PC-3 (cell line): ENCODE measurements at places on chromosomes 6 and 20.

- H3K27me3 ChIP-seq, result no peaks in the 10 kb centered on the region
- H3K4me1 ChIP-seq, result peaks cover 14% of the 10 kb centered on the region
- DNase-seq, result no peak
- H3K4me3 ChIP-seq, result no peak overlapping the region
- H3K27ac ChIP-seq, result no peak overlapping the region
These were observed 79.8 kb downstream of the NFATC2 start for GRCh38 chr20:51462566-51463276.

DNA sequence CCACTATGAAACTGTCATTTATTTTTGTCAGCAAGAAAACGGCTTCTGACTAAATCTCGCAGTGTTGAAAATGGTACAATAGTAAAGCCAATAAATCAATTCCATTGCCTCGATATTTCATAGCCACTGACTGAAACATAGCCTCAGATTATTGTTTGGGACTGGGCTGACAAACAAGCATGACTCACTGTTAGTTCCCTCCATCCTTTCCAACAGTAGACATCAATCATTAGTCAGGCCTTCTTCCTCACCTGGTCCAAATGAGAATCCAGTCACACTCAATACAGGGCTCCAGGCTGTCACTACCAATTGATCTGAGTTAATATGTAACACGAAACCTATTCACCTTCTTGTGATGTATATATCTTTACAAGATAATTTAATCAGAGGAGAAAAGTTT lies 66.1 kb downstream of the ADGRB3 start:
- H3K36me3 ChIP-seq, result no peaks in the 10 kb centered on the region
- H3K27ac ChIP-seq, result no peak overlapping the region
- H3K4me3 ChIP-seq, result no peak overlapping the region
- no peaks in the 10 kb centered on the region for H3K4me1 ChIP-seq
- DNase-seq, result peak; percentile 8
- H3K27me3 ChIP-seq, result peaks cover 9% of the 10 kb centered on the region; the same call in 1 of the 2 replicates

DNA sequence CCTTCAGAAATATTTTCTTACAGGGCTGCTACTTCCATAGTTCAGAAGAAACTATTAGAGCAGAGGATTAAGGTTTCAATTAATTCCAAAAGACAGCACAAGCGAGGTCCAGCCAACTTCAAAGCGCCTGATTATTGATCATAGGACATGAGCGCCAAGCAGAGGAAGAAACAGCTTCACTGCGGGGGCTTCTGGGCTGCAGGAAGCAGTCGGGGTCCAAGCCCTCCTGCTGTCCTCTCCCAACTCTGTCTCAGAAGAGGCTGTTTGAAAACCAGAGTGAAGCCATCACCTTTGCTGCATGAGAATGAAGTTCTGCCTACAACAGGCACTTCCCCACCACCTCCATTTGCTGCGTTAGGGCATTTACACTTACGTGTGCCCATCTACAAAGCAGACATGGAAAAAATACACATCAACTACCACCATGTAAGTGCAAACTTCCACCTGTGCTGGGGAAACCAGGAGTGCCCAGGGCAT lies 23.9 kb downstream of the SUMO4 start:
- no peaks in the 10 kb centered on the region for H3K27me3 ChIP-seq
- no peak overlapping the region for H3K4me3 ChIP-seq
- no peaks in the 10 kb centered on the region for H3K4me1 ChIP-seq
- H3K36me3 ChIP-seq, result no peaks in the 10 kb centered on the region
- no peak for DNase-seq
- H3K27ac ChIP-seq, result no peak overlapping the region

DNA sequence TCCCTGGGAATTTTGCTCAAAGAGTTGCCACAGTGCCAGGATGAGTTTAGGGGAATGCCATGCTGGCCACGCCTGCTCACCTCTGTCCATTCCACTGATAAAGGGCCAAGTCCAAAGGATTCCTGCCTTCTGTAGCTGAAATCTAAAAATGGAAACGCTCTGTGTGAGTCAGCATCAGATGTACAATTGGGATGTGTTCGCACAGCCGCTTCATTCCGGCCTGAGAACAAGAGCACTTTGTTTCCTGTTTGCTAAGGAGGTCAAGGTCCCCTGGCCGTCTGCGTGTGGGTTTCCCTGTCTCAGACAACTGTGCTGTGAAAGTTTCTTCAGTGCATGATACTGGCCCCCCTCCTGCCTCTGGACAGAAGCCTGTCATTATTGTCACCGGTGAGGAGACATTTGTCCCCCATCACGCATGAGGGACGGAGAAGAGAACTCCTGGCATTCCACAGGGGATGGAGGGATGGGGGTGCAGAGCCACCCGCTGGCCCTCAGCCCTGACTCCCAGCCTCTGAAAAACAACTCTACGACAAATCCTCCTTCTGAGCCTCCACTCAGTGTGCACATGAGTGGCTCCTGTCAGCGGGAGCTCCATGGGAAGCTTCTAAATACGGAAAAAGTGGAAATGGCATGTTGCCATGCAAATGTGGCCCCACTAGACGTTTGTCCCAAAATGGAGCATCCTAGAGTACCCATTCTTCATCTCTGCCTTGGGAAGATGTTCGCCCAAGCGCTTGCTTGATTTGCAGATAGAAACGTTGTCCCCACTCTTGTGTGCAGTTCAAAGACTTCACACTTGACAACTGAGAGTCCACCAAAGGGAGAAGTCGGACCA lies 143.5 kb upstream of the AFDN start:
- H3K4me3 ChIP-seq, result no peak overlapping the region
- H3K4me1 ChIP-seq, result peaks cover 17% of the 10 kb centered on the region
- peaks cover 15% of the 10 kb centered on the region for H3K27me3 ChIP-seq
- no peaks in the 10 kb centered on the region for H3K36me3 ChIP-seq
- peak overlapping the region; percentile 93 for H3K27ac ChIP-seq
- DNase-seq, result peak; percentile 73

DNA sequence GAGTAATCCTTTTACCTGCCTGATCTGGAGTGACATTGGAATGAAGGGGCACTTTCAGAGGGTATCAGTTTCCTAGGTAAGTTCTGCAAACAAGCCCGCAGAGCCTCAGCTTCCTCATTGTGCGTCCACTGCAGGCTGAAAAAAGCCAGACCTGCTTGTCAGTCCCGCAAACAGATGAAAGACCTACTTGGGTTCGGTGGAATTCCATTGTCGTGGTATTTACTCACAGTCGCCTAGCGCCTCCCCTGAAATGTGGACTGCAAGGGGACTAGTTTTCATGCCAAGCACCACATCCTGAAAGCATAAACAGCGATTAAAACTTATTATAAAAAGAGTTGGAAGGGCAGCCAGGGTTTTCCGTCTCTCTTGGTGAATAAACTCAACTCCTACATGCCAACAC lies 121.5 kb downstream of the PAX1 start:
- no peak overlapping the region for H3K4me3 ChIP-seq
- no peaks in the 10 kb centered on the region for H3K36me3 ChIP-seq
- H3K4me1 ChIP-seq, result no peaks in the 10 kb centered on the region
- peaks cover 10% of the 10 kb centered on the region; the same call in 1 of the 2 replicates for H3K27me3 ChIP-seq
- no peak for DNase-seq
